ENCODE measurements at places on chromosomes 11 and 22. TPM values are rescaled to one million over a fixed set of nuclear protein-coding genes. Genes with fewer than 3 reads are reported as not detected.

- peaks cover 10% of the 10 kb centered on the region for H3K4me1 ChIP-seq
- no peak for DNase-seq
- no peak overlapping the region for H3K4me3 ChIP-seq
These were observed 33.6 kb upstream of the CLMP start for GRCh38 chr11:123228496-123229163.

DNA sequence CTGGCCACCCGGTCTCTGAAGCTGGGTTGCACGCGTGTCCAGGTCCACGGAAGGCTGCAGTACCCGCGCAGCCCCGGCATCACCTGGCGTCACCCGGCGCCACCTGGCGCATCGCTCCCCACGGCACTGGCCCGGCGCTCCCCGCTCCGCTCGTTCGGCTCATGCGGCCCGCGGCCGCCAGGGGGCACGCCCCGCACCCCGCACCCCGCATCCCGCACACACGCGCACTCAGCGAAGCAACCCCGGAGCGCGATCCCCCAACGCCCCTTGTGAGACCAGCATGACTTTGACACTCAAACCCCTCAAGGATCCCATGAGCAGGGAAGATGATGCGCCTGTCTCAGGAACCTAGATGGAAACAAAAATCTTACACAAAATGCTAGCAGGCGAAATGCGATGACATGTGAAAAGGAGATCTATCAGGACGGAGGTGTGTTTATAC is 11.9 kb downstream of the B3GNT6 start:
- H3K4me3 ChIP-seq = no peak overlapping the region
- no peaks in the 10 kb centered on the region for H3K36me3 ChIP-seq
- H3K27me3 ChIP-seq = peaks cover 28% of the 10 kb centered on the region
- H3K27ac ChIP-seq = no peak overlapping the region

GRCh38 chr11:44268614-44269080 is 41.3 kb downstream of the ALX4 start:
- H3K4me3 ChIP-seq = no peak overlapping the region
- no peak for DNase-seq
- no peaks in the 10 kb centered on the region for H3K36me3 ChIP-seq

GRCh38 chr11:130675371-130675821 is 227.0 kb downstream of the ADAMTS15 start:
- H3K36me3 ChIP-seq = no peaks in the 10 kb centered on the region
- no peak for DNase-seq
- no peaks in the 10 kb centered on the region for H3K4me1 ChIP-seq
- H3K27ac ChIP-seq = no peak overlapping the region
- H3K4me3 ChIP-seq = no peak overlapping the region

DNA sequence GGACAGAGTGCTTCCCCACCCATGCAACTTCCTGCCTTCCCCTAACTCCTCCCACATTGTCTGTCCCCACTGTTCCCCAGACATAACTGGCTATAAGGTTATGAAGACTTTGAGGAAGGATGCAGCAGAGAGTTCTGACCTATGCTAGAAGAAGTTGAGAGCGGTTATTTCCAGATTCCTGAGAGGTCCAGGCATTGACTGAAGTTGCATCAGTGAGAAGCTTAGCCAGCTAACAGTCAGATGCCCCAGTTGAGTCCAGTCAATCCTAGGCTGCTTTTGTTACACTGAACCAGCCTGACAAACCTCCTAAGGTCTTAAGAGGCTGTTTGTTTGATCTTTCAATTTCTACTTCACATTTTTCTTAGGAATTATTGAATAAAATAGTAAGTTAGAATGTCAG is 937.9 kb upstream of the CCDC90B start:
- no peak overlapping the region for H3K4me3 ChIP-seq
- no peaks in the 10 kb centered on the region for H3K36me3 ChIP-seq
- H3K27me3 ChIP-seq = no peaks in the 10 kb centered on the region
- no peak for DNase-seq
- no peaks in the 10 kb centered on the region for H3K4me1 ChIP-seq

- H3K36me3 ChIP-seq = peaks cover 43% of the 10 kb centered on the region
- no peaks in the 10 kb centered on the region for H3K27me3 ChIP-seq
- no peak overlapping the region for H3K4me3 ChIP-seq
- H3K27ac ChIP-seq = no peak overlapping the region
- no peak for DNase-seq
These were observed 401.0 kb downstream of the TBC1D22A start for GRCh38 chr22:47163481-47163855.

GRCh38 chr11:59556917-59557348 is 45.6 kb downstream of the OR4D9 start:
- peak overlapping the region; percentile 72 for H3K4me3 ChIP-seq
- H3K27ac ChIP-seq = peak overlapping the region; percentile 69
- H3K27me3 ChIP-seq = peaks cover 3% of the 10 kb centered on the region
- H3K4me1 ChIP-seq = peaks cover 56% of the 10 kb centered on the region
- no peak for DNase-seq

DNA sequence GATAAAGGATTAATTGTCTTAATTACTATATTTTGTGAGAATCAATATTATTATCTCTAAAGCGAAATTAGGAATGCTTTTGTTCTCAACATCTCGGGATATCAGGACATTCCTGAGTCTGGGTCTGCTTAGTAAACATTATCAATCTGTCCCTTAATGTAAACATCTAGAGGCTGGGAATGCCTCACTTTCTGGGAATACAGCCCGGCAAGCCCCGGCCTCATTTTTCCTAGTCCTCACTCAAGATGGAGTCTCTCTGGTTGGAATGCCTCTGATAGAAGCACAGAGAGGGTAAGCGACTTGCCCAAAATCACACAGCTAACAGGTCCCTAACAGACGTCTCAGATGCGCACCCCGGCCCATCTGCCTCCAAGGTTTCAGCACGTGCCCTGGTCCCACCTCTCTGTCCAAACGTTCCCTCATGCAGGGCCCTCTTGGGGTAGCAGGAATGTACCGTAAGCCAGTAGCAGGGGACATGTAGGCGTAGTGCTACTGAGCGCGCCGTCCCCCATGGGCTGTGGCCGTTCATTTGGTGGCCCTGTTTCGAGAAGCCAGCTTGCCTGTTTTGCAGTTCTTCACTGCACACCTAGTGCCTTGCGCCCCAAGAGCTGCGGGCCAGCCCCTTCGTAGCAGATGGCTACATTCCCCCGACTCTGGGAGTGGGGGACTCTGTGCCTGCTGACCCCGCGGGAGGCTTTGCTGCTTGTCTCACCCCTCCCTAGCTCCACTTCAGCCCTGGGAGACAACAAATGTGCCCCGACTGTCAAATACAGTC is 62.2 kb upstream of the FADD start:
- no peak overlapping the region for H3K27ac ChIP-seq
- H3K27me3 ChIP-seq = peaks cover 27% of the 10 kb centered on the region

- H3K4me3 ChIP-seq = no peak overlapping the region
- no peak overlapping the region for H3K27ac ChIP-seq
These were observed 7.2 kb downstream of the CAT start for GRCh38 chr11:34445956-34446355.

DNA sequence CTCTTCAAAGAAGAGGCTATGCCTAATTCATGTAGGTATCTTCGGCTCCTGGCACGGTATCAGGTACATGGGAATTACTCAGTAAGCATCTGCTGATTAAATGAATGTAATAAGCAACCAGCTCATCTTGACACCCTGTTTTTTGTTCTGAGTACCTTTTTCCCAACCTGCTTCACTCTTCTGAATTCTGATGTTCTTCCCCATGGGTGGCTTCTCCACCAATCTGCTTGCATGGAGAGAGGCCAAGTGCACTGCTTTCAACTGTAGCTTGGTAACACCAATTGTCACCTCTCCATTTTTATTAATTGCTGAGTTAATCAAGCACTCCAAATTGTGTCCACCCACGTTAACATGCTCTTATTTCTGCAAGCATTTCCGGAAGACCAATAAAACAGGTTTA is 40.5 kb downstream of the LARGE1 start:
- H3K4me1 ChIP-seq = peaks cover 14% of the 10 kb centered on the region
- no peaks in the 10 kb centered on the region for H3K27me3 ChIP-seq
- no peak overlapping the region for H3K27ac ChIP-seq

DNA sequence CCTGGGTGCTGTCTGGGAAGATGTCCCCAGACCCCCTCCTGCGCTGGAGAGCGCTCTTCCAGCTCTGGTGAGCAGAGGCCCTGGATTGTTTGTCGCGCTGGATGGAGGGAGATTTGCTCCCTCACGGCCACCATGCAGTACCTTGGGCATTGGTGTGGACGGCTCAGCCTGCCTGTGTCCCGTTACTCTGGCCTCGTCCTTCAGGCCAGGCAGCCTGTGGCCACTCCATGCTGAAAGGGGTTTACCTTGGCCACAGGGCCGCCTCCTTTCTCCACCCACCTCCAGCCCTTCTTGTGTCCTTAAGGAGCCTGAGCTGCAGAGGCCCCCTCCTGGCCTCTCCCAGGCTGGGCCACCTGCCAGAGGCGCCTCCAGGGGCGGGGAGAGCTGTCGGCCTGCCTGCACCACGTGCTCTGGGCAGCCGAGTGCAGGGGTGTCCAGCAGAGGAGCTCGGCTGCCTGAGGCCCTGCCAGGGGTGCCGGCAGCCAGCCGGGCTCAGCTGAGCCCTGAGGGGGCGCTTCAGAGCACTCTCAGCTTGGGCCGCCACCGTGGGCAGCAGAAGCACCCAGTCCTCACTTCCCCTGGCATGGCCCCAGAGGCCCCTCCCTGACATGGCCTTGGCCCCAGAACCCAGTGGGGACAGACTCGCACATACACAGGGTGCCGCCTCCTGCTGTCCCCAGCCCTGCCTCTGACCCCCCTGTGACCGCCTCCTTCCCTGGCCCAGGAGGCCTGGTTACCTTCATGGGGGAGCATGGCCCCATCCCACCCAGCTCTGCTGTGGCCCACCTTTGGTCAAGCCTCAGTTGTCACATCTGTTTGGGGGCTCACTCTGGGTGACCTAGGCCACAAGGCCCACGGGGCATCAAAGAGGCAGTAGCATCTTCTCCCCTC is 3.4 kb downstream of the CCND1 start:
- DNase-seq = no peak
- peaks cover 9% of the 10 kb centered on the region for H3K27me3 ChIP-seq
- H3K4me3 ChIP-seq = peak overlapping the region; percentile 55
- no peak overlapping the region for H3K27ac ChIP-seq
- H3K4me1 ChIP-seq = peaks cover 26% of the 10 kb centered on the region

DNA sequence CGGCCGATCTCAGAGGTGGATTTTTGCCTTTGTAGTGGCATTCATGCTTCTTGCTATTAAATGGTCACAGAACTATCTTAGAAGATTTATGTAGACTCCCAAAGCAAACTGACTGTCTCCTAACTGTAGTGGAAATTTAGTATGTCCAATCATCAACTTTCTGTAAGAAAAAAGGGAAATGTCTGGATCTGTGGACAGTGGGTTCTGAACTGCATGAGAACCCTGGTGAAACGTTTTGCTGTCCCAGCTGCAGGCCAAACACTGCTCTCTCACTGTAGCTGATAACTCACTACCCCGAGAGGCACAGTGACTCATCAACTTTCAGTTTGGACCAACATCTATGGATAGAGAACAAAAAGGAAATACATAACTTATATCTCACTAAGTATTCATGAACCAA is 387.1 kb downstream of the SOX6 start:
- H3K36me3 ChIP-seq = no peaks in the 10 kb centered on the region
- H3K4me1 ChIP-seq = no peaks in the 10 kb centered on the region
- DNase-seq = no peak
- H3K27me3 ChIP-seq = no peaks in the 10 kb centered on the region

GRCh38 chr11:70885281-70886231 is 366.8 kb downstream of the SHANK2 start:
- H3K4me1 ChIP-seq = no peaks in the 10 kb centered on the region
- H3K27ac ChIP-seq = no peak overlapping the region
- no peaks in the 10 kb centered on the region for H3K36me3 ChIP-seq
- peaks cover 2% of the 10 kb centered on the region for H3K27me3 ChIP-seq
- DNase-seq = no peak

GRCh38 chr11:79189601-79190000 is 251.2 kb downstream of the TENM4 start:
- no peaks in the 10 kb centered on the region for H3K4me1 ChIP-seq
- DNase-seq = no peak
- H3K4me3 ChIP-seq = no peak overlapping the region
- no peak overlapping the region for H3K27ac ChIP-seq
- H3K36me3 ChIP-seq = no peaks in the 10 kb centered on the region

- H3K27me3 ChIP-seq = peaks cover 26% of the 10 kb centered on the region
- H3K27ac ChIP-seq = peak overlapping the region; percentile 47
- H3K4me1 ChIP-seq = peaks cover 24% of the 10 kb centered on the region
- DNase-seq = peak; percentile 73
These were observed 87.4 kb upstream of the ARHGAP32 start for GRCh38 chr11:129279326-129280026.

GRCh38 chr11:16604794-16605388 is 133.6 kb upstream of the C11orf58 start:
- DNase-seq = no peak
- no peaks in the 10 kb centered on the region for H3K36me3 ChIP-seq
- peaks cover 38% of the 10 kb centered on the region for H3K27me3 ChIP-seq

DNA sequence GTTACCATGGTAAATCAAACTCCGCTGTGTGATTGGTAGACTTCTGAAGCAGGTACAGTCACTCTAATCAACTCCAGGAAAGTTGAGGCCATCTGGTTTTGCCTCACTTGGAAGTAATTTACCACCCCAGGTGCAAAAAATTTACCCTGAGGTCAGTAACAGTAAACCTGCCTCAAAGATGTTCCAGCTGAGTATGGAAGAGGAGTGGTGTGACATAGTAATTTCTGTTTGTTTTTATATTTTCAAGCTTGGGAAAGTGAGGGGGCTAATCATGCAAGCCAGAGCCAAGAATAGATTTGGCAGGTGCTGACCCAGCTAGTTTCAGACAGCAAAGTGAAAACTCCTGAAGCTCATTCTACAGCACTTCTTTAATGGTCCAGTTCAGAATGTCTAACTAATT is 691.6 kb downstream of the NTM start:
- no peak overlapping the region for H3K4me3 ChIP-seq
- DNase-seq = no peak
- no peaks in the 10 kb centered on the region for H3K36me3 ChIP-seq

- peak overlapping the region; percentile 75 for H3K4me3 ChIP-seq
- no peaks in the 10 kb centered on the region for H3K27me3 ChIP-seq
- H3K27ac ChIP-seq = no peak overlapping the region
- DNase-seq = no peak
These were observed 1.1 kb downstream of the TTLL12 start for GRCh38 chr22:43185860-43186261.

DNA sequence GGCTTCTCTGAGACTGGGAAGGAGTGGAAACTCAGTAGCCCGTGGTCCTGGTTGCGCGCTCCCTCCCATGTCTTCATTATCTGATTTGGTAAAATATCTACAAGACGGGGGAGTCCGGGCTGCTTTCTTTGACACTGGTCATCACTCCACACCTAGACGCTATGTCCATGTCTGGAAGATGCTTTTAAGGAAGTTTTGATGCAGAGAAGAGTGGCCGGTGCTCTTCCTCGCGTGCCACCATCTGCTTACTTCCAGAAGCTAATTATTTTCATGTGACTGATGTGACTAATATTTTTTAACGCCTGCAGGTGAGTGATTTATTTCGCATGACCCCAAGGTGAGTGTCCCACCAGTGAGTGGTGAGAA is 339 bp upstream of the TRIM21 start:
- no peak for DNase-seq
- H3K4me1 ChIP-seq = peaks cover 32% of the 10 kb centered on the region
- H3K4me3 ChIP-seq = peak overlapping the region; percentile 95

- no peaks in the 10 kb centered on the region for H3K4me1 ChIP-seq
- H3K36me3 ChIP-seq = no peaks in the 10 kb centered on the region
- no peak for DNase-seq
- no peak overlapping the region for H3K4me3 ChIP-seq
- no peak overlapping the region for H3K27ac ChIP-seq
These were observed 2421.8 kb downstream of the LRRC4C start for GRCh38 chr11:39037611-39038010.

The SLC17A6 gene
- not detected for total RNA-seq

The RELA gene
- total RNA-seq = 110 TPM

The TSPAN18 gene
- total RNA-seq = 2.8 TPM

The TRIM29 gene
- total RNA-seq = not detected

The DTX4 gene
- total RNA-seq = 24.2 TPM

The SLN gene
- not detected for total RNA-seq

The HORMAD2 gene
- not detected for total RNA-seq

The MIOX gene
- 0.15 TPM for total RNA-seq

The RAG2 gene
- total RNA-seq = not detected

The C11orf16 gene
- not detected for total RNA-seq

Data from activated B cell treated with CpG ODN at 0.5 μM for 24 hours (primary cell).